ENCODE measurements at places on chromosomes 7 and 10.

DNA sequence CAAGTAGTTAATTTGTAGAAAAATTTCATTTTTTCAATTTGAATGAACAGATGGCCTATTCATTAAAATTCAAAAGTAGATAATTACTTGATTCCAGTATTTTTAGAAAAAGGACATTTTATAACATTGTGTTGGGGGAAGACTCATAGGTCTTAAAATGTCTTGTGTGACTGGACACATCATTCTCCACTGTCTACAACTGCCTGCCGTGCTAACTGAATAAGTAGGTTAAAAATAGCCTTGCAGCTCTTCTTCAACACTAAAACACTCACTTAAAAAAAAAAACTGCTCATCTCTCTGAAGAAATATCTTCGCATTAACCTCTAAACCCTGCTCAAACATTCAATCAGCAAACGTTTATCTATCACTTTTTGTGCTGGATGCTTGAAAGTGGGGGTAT is 253.8 kb downstream of the CSTF2T start:
- DNase-seq: no peak

DNA sequence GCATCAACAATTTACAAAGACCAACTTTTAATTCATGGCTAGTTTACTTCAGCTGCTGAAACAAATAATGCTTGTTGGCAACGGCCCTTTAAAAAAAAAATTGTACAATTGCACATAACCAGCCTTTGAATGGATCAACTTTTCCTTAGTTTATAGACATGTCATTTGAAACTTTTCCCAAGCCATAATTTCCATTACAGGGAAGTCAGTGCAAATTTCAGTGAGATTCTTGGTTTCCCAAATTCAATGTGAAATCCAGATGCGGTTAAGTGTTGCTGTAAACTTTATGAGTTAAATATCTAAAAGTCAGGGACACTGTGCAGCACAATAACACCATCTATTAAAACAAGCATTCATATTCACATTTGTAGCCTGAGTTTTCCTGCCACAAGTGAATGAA is 182.2 kb downstream of the JAZF1 start:
- no peak for DNase-seq

GRCh38 chr7:40192036-40192435 is 57.2 kb downstream of the SUGCT start:
- no peak for DNase-seq

GRCh38 chr7:77415476-77415822 is 700 bp downstream of the GSAP start:
- peak; percentile 10 for DNase-seq

DNA sequence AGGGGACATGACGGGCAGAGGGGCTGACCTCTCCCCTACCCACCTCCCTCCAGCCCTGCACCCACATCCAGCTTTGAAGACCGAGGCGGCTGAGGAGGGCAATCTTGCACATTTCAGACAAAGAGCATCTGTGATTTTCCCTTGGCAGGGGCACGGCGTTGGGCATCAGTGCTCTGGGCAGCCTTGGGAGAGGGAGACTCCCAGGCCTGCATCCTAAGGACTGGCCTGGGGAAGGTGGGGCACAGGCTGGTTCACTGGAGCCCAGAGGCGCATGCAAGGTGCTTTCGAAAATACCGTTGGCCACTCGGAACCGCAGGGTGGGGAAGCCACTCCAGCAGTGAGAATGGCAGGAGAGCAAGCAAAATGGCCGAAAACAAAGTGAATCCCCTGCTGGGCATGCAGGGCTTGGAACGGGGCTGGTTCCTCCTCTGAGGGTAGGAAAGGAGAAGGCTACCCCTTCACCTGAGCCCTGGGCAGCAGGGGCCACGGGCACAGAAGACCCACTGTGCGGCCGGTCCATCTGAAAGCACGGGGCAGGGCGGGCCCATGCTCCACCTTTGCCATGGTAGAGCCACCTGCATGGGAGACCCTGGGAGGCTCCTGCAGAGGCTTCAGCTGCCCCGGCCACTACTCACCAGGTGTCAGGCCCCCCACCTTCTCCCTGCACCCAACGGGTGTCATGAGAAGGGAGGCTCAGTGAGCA is 49.8 kb downstream of the EBF3 start:
- DNase-seq: no peak

- DNase-seq: peak; percentile 63
Observed at GRCh38 chr10:68550747-68551411, 9.3 kb upstream of the TET1 start.

DNA sequence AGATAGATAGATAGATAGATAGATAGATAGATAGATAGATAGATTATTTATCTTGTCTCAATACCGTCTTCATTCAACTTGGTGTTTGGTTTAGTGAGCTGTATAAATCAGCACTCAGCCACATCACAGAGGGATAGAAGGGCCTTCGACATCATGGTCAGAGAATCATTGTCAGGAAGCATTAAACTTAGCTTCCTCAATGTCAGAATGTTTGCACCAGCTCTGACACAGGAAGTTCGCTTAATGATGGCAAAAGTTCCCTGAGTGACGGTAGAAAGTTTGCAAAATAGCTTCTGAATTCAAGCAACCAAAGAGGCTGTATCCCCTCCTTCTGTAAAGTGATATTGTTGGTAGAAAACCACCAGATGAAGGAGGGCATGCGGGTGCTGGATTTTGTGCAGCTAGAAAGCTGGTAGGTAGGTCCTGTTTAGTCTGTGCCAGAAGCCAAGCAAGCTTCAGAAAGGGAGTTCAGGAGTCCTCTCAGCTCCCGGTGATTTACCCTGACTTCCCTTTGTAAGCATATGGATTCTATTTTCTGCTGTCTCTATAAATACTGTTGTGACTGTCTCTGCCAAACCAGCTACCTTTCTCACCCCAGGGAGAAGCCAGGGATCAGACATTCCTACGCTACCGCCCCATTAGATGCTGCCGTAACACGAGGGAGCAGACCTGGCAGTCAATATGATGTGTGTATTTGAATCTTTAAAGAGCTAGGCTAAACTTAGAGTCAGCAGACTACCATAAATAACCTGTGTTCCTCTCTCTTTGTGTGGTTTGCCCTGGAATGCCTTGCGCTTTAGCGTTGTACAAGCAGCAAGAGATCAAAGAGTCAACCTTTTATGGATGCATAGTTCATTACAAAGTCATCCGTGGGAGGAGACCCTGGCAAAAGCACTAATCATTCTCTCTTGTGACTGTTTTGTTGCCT is 200.5 kb upstream of the KIAA1217 start:
- no peak for DNase-seq

DNA sequence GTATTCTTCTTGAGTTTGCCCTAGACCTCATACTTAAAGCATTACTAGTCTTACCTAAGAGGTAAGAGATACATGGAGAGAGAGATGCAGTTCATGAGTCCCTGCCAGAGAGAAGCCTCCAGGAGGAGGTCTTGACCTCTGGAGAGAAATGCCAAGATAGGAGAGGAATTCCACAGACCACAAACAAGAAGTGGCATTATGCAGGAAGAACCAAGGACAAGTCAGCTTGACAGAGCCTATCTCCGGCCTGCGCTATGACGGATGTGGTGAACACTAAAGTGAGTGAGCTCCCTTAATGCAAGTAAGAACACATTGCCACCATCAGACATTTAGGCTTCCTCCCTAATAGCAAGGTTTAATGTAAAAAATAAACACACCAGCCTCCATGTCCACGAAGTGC is 27.9 kb upstream of the COL1A2 start:
- no peak for DNase-seq

GRCh38 chr10:21180604-21181003 is 283.5 kb upstream of the NEBL start:
- DNase-seq: no peak

GRCh38 chr7:144408121-144408520 is 4.6 kb upstream of the NOBOX start:
- DNase-seq: no peak

GRCh38 chr10:124369986-124370385 is 48.7 kb downstream of the OAT start:
- DNase-seq: no peak

DNA sequence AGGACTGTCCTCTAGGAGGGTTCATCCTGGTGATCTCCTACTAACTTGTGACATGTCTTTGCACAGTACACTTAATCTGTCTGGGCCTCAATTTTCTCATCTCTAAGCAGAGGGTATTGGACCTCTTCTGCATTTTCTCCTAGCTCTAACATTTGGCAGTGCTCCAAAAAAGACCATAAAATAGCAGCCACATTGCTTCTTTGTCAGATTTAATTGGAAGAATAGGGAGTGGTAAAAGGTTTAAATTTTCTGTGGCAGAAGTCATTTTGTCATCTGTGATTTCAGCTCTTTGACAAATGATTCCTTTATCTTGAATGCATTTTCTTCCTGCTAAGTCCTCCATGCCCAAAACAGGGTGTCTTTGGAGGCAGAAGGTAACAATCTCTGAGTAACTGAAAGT is 289.9 kb upstream of the LRGUK start:
- no peak for DNase-seq

- DNase-seq: no peak
Observed at GRCh38 chr10:72616716-72617115, 9.2 kb downstream of the MICU1 start.

GRCh38 chr7:149444287-149444686 is 16.6 kb downstream of the ZNF777 start:
- no peak for DNase-seq

DNA sequence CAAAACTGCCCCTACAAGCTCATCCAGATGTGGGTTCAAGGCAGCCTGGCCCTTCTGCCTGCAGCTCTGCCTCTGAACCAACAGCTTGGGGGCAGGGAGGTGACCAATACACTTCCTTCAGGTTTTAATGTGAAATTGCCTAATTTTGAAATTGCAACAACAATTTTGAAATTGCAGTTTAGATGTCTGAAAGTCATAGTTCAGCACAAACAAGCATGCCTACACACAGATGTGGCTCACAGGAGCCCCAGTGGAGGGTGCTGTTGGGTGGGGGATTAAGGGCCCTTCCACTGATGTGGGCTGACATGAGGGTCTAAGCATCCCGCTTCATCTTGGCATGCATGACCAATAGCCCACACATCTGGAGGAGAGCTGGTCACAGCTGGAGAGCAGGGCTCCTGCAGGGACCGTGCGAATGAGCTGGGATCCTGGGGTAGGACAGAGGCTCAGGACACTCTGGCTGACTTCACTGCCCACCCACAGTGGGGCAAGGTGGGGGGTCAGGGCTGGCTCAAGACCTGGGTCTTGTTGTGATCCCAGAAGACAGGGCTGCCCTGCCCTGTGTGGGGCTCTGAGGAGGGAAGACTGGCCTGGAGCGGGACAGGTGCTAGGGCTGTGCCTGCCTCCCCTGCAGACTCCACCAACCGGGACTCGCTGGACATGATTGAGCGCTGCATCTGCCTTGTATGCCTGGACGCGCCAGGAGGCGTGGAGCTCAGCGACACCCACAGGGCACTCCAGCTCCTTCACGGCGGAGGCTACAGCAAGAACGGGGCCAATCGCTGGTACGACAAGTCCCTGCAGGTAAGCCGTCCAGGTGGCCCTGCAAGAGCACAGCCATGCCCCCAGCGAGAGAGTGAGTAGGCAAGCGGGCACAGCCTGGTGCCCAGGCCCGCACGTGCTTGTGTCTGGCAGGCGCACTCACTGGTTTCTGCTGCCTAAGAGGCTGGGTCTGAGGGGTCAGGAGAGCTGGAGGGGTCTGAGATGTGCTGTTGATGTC is 32.3 kb downstream of the CHAT start:
- DNase-seq: no peak

DNA sequence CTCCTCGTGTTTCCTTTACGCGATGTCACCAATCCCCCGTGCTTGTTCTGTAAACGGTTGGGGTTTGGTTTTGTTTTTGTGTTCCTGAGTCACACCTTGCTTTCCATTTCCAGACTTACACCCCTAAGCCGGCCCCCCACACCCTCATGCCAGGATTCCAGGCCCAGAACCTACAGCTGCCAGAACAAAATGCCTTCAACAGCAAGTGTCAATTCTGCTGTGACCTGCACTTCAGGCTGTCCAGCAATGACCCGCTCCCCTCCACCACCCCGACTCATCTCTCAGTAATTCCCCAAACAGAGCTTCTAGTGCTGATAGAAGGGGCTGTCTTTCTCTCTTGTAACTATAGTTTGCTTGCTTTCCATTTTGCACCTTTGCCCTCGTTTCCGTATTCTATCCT is 722.1 kb upstream of the CELF2 start:
- DNase-seq: no peak

GRCh38 chr7:84900215-84900614 is 286.6 kb downstream of the SEMA3D start:
- DNase-seq: no peak

- no peak for DNase-seq
Observed at GRCh38 chr10:111075577-111076185, 1.1 kb upstream of the ADRA2A start.

GRCh38 chr7:136353287-136353686 is 376.1 kb upstream of the MTPN start:
- no peak for DNase-seq

DNA sequence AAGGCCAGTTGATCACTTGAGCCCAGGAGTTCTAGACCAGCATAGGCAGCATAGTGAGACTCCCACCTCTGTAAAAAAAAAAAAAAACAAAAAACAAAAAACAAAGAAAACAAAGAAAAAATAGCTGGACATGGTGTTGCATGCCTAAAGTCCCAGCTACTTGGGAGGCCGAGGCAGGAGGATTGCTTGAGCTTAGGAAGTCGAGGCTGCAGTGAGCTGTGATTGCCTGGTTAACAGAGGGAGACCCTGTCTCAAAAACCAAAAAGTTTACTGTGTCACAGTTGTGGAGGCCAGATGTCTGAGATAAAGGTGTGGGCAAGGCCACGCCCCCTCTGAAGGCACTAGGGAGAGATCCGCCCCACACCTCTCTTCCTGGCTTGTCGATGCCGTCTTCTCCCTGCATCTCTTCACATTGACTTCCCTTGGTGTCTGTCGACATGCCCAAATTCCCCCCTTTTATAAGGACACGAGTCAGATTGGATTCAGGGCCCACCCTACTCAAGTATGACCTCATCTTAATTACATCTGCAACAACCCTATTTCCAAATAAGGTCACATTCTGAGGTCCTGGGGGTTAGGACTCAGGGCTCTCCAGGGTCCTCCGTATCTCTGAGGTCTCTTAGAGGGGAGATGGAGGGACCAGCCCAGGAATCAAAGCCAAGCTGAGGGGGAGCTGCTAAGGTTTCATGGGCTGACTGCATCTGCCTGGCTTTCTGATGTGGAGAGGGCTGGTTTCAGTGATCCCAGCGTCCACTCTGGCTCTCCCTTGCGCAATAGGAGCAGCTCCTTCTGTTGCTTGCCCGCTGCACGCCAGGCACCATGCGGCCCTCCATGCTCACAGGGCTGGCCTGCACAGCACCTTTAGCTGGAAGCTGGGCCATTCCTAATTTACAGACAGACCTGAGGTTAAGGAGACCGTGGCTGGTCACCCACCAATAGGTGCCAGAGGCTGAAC is 23.1 kb downstream of the AGAP3 start:
- no peak for DNase-seq

DNA sequence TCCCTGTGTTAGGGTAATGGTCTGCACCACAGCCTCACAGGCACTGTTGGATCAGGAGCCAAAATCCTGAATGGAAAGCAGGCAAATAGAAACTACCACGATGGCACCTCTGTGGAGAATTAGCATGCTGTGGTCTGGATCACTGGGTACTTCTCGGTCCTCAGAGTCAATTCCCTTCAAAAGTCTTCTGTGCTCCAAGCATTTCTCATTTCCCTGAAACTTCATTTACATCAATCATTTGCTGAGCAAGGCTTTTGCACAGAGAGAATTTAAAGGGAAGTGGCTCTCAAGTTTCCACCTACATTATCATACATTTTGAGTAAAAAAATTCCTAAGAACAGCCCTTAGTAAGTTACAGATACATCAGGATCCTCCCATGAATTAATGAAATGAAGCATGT is 293.9 kb upstream of the NPSR1 start:
- no peak for DNase-seq
